ENCODE measurements at places on chromosomes 12 and 14.

- DNase-seq, result peak; percentile 94
These were observed 80.7 kb downstream of the KDM2B start for GRCh38 chr12:121499929-121500793.

DNA sequence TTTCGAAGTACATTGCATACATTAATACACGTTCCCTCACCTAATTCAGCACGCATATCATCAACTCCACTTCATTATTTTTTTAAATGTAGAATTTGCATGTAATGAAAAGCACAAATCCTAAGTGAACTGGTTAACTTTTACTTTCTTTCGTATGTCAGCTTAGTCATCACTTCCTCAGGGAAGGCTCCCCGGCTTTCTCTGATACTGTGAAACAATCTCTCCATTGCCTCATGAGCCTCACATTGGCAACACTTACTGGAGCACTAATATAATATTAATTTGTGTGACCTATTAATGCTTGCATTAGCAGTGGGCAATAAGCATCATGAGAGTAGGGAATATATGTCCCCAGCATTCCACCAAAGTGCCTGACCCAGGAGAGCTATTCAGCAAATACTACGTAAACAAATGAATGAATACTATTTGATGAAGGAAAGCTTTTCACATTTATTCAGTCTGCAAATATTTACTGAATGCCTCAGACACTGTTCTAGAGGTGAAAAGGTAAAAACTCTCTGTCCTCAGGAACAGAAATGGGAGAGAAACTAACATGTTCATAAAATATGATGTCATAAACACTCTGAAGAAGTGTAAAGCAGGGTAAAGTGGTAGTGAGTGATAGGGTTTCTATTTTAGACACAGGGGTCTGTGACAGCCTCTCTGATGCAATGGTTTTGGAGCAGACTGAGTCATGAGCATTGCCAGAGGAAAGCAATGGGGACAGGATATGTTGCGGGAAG, 327.5 kb upstream of the DIO2 start:
- no peak for DNase-seq

DNA sequence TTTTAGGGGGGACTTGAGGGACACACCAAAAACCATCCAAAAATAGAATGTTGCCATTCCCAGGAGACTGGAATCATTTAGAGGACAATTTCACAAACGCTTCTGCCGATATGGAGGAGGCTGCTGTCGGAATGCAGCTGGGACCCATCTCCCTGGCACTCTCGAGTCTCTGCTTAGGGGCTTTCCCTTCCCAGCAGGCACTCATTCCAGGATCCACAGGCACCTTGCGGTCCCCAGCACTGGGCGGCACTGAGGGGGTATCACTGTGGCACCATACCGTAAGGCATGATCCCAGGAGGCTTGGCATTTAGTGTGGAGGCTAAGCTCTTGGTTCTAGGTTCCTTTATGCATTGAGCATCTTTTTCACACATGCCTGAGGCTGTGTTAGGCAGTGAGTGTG, 36.6 kb upstream of the LTBP2 start:
- no peak for DNase-seq

- DNase-seq, result peak; percentile 15
These were observed 111.5 kb upstream of the WSCD2 start for GRCh38 chr12:108017472-108018057.

DNA sequence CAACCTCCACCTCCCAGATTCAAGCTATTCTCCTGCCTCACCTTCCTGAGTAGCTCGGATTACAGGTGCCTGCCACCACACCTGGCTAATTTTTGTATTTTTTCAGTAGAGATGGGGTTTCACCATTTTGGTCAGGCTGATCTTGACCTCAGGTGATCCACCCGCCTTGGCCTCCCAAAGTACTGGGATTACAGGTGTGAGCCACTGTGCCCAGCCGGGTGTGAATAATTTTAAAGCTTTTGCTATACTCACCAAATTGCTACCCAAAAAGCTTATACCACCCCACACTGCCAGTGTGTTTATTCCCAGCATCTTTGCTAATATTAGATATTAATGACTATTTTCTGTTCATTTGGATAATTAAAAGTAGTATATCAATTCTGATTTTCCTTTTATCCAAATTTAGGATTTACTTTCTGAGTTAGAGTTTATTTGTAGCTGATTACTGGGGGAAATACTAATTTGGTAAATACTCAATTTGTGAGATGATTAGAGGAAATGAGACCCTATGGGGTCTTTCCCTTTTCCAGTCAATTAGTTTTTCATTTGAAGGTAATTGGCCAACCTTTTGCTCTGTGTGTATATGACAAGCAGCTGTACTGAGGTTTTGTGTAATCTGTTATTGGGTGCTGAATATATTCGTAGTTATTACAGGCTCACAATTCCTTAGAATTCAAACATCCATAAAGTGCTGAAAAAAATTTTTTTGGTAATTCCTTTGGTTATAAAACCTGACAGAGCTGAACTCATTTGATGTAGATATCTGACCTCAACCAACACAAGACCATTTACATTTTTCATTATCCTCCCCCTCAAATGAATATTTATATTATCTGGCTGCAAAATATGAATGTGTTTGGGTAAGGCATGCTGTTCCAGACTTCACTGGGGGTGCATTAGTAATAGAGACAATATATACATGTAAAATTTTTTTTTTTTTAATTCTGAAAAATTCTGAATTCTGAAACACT, 73.6 kb downstream of the ANO6 start:
- no peak for DNase-seq

- DNase-seq, result no peak
These were observed 196.5 kb downstream of the NOVA1 start for GRCh38 chr14:26401179-26401968.

DNA sequence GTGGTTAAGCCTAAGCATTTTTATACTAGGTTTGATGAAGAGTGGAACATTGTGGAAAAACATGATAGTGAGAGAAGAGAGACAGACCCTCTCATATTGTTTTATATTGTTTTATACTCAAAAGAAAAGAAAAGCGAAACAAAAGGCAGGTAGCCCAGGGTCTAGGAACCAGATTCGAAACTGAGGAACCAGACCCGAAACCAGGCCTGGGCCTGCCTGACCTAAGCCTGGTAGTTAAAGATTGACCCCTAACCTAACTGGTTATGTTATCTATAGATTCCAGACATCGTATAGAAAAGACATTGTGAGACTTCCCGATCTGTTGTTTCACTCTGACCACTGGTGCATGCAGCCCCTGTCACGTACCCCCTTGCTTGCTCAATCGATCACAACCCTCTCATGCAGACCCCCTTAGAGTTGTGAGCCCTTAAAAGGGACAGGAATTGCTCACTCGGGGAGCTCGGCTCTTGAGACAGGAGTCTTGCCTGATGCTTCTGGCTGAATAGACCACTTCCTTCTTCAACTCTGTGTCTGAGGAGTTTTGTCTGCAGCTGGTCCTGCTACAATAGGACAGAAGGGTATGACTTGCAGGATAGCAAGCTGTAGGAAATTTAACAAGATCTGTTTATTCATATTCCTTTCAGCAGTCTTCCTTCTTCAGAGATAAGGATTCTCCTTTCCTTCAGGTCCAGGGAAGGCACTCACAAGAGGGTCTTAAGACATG, 147.1 kb upstream of the PLEKHA5 start:
- DNase-seq, result no peak

DNA sequence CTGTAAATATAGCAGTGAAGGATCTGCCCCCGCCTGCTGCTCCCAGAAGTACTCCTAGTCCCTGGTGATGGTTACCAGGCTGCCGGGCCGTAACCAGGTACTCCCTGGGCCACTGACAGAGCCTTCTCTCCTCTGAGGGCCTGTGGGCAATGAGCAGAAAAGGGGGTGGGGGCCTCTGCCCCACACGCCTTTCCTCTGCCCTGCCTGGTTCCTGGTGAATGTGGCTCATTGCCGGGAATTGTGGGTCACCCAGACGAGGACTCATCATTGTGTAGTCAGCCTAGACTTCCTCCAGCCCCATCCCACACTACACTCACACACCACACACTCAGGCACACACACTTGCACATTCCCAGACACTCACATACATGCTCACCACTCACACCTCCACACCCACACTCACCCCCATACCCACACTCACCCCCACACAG, 35.7 kb upstream of the ACTN1 start:
- DNase-seq, result no peak

- DNase-seq, result no peak
These were observed 5.3 kb downstream of the TMEM253 start for GRCh38 chr14:21106176-21106497.

GRCh38 chr14:81303258-81303935, 82.6 kb upstream of the GTF2A1 start:
- DNase-seq, result no peak

GRCh38 chr12:78571953-78572352, 292.6 kb upstream of the SYT1 start:
- peak; percentile 83 for DNase-seq

- DNase-seq, result no peak
These were observed 41.5 kb downstream of the IGF1 start for GRCh38 chr12:102438827-102439210.

DNA sequence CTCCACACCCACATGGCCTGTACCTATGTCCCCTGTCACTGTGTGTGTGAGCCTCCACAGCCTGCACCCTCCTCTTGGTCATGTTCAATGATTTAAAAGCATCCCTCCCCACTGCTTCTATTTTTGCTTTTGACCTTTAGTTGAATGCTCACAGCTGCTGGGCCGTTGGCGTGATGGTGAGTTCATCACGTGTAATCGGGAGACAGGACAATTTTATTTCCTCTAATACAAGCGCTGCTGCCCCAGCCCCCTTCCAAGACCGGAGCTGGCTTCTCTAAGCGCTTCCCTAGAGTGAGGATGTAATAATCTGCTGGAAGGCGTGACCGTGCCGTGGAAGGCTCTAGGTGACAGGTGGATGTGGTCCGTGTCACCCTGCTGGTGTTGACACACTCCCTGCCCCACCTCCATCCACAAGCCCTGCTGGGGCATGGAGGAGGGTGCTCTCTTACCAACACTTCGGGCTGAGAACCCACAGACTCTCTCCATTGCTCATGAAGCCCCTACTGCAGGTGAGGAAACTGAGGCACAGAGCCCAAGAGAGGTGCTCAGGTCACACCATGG, 25.4 kb downstream of the CCDC85C start:
- DNase-seq, result no peak

DNA sequence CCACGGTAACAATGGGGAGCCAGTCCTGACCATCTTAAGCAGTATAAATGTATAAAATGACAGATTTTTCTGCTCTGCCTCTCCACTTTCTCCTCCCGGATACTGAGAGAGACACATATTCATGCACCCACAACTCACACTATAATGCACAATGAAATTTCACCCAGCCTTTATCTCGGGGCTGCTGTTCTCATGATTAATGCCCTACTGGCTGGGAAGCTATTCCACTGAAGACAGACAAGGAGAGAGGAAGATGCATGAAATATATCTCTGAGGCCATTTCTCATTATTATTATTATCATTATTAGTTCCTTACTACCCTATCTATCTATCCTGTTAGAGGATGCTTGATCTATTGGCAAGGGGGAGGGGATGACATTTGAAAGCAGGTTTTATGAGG, 501.7 kb downstream of the DIO2 start:
- DNase-seq, result no peak

DNA sequence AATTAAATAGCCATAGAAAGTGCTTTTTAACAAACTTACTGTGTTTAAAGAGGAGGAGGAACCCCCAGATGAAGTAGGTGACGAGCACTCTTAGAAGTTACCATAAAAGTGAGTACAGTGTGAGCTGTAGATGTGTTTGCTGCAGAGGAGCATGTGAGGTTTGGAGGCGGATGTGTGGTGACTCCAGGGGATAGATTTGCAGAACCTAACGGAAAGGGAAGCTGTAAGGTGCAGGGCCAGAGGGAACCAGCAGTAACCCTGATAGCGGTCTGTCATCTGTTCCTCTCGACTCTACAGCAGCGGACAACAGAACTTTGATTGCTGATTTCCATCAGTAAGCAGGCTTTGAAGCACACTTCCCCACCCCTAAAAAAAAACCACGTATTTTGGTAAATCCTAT, 5.2 kb downstream of the CALM1 start:
- no peak for DNase-seq

DNA sequence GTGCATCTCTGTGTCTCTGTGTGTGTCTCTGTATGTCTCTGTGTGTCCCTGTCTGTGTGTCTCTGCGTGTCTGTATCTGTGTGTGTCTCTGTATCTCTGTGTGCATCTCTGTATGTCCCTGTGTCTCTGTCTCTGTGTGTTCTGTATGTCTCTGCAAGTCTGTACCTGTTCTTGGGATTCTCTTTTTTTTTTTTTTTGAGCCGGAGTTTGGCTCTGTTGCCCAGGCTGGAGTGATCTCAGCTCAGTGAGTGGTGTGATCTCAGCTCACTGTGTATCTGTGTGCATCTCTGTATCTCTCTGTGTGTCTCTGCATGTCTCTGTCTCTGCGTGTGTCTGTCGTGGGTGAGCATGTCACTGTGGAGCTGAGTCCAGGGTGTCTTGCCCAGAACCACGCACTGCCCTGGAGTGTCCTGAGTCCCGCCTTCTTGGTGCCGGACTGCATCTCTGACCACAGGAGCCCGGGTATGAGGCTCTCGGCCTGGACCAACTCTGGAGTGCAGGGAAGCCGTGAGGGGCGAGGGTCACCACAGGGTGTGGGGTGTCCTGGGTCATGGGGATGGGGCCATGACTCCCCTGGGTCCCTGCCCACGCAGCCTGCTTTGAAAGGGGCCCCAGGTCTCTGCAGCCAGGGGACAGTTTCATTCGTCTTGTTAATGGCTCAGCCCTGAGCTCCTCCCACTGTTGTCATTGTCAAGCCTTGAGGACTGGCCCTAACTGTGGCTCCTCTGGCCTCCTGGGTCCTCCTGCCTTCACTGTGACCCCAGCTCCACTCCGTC, 11.8 kb downstream of the MYL2 start:
- DNase-seq, result no peak

Measured in endodermal cell (in vitro differentiated cells).